Omental fat pad (tissue), 4 donors: ENCODE measurements at places on chromosomes 2 and 18.

GRCh38 chr2:226715347-226715990 is 84.2 kb downstream of the IRS1 start:
- DNase-seq = no peak

DNA sequence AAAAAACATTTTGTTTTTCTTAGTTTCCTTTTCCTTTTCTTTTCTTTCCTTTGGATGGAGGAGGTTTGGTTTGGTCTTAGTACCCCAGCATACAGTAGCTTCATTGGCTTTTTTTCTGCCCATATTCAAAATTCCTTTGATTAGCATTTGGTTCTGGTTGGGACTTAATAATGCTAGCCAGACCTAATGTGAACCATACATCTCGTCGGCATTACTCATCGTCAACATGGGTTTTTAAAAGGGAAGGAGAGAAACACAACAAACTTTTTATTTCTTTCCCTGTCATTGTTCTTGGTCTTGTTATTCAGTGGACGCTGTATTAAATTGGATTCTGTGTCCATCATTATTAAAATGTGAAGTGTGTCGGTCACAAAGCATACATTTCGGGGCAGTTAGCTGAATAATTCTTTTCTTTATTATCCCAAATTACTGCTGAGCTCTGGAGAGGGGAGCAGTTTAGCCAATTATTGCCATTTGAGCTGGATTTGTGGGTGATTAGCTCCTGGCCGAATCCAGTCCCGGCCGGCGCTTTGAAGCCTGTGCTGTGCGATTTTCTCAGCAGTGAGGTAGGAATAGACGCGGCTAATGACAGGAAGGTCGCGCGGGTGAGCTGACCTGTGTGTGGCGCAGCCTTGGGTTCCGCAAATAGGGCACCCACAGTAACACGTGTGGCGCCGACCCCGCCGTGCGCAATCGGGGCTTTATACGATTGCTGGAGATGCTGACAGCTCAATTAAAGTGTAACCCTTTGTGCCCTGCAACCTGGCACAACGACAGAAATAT is 303.3 kb downstream of the GBX2 start:
- no peak for DNase-seq

GRCh38 chr2:17058772-17059402 is 393.3 kb upstream of the CYRIA start:
- no peak for DNase-seq

- DNase-seq = no peak
Measured at GRCh38 chr2:238910751-238911351, 63.0 kb downstream of the TWIST2 start.

- DNase-seq = no peak
Measured at GRCh38 chr2:55133467-55134315, 83.4 kb upstream of the RTN4 start.

DNA sequence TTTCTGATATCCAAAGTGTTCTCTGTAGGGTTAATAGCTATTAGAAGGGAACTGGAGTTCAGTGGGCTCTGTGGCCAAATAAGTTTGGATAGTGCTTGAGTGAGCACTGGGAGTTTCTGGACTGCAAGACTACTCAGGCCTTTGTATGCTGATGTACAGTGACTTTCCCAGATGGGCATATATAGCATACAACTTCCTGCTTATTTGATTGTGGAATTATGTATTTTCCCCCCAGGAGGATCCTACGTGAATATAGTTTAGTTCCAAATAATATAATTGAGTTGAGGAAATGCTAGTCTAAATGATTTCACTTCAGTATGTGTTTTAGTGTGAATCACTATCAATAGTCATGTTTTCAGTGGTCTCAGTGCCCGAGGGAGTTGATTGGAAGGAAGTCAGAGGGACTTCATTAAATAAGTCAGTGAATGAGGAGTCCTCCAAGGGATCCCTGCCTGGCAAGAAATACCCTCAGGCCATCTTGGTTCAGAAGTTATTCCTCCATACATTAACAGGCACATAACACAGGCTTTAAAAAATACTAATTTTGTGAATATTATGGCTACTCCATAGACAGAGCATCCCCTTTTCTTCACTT is 251.4 kb downstream of the PRKCE start:
- no peak for DNase-seq

DNA sequence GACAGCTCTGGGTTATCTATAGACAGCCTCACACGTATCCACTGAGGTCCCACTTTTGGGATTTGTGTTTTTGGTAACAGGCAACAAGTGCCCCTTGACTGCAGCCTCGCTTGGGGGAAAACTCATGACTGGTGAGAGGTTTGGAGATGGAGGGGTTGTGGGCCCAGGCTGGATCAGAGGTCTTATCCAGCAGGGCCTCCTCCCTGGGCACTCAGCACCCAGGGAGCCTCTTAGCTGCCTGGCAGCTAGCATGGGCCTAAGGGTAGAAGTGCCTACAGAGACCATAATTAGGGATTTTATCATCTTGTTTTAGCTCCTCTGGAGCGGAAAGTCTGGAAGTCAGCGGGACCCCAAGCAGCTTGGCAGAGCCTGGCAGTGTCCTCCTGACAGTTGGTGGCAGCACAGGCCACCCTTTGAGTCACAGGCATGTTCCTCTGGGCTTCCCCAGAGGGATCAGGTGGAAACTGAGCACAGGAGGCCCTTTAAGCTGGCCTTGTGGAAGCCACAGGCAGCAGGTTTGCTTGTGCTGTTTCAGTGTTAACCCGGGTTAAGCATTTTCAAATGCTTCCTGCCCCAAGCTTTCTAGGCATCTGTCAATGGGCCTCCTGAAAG is 143.1 kb downstream of the KCTD1 start:
- DNase-seq = no peak

- no peak for DNase-seq
Measured at GRCh38 chr2:212441141-212441540, 97.5 kb downstream of the ERBB4 start.

GRCh38 chr2:85831735-85832134 is 57.1 kb downstream of the ST3GAL5 start:
- DNase-seq = no peak
